Thyroid gland (tissue), 4 donors: ENCODE measurements at places on chromosomes 11 and 22. TPM values are rescaled to one million over a fixed set of nuclear protein-coding genes. Genes with fewer than 3 reads are reported as not detected.
A peak's percentile ranks its signal among the peaks of the same experiment; 100 is the strongest.

GRCh38 chr11:8261291-8261690, 2.4 kb downstream of the LMO1 start:
- no peaks in the 10 kb centered on the region for H3K36me3 ChIP-seq
- no peak overlapping the region for H3K4me3 ChIP-seq
- H3K4me1 ChIP-seq = no peaks in the 10 kb centered on the region
- peaks cover 5% of the 10 kb centered on the region for H3K27me3 ChIP-seq
- DNase-seq = no peak

DNA sequence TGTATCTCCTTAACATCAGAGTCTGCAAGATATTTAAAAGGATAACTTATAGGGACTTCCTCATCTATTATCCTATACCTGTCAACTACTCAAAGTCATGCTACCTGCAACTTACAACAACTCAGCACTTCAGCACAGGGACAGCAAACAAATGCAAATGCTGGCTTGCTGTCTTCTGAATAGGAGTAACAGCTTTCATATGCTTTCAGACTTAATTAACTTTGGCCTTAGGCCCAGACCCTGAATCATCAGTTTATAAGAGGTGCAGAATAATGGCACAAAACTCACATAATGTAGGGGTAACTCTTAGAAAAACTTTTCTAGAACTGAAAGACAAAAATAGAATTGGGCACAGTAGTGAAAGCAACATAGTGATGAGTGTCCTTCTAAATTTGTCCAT, 953.4 kb downstream of the DLG2 start:
- no peaks in the 10 kb centered on the region for H3K4me1 ChIP-seq
- no peaks in the 10 kb centered on the region for H3K36me3 ChIP-seq
- no peak overlapping the region for H3K27ac ChIP-seq
- DNase-seq = no peak
- H3K4me3 ChIP-seq = no peak overlapping the region

DNA sequence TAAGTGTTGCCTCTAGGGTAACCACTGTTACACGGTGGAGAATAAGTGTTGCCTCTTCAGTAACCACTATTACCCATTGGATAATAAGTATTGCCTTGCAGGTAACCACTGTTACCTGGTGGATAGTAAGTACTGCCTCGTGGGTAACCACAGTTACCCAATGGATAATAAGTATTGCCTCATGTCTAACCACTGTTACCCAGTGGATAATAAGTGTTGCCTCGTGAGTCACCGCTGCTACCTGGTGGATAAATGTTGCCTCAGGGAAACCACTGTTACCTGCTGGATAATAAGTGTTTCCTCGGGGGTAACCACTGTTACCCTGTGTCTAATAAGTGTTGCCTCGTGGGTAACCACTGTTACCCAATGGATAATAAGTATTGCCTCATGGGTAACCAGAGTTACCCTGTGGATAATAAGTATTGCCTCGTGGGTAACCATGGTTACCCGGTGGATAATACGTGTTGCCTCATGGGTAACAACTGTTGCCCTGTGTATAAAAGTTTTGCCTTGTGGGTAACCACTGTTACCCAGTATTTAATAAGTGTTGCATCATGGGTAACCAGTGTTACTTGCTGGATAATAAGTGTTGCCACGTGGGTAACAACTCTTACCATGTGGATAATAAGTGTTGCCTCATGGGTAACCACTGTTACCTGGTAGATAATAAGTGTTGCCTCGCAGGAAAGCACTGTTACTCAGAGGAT, 12.3 kb upstream of the NXPE4 start:
- no peaks in the 10 kb centered on the region for H3K36me3 ChIP-seq
- DNase-seq = no peak
- H3K27ac ChIP-seq = no peak overlapping the region
- no peaks in the 10 kb centered on the region for H3K27me3 ChIP-seq
- no peaks in the 10 kb centered on the region for H3K4me1 ChIP-seq
- no peak overlapping the region for H3K4me3 ChIP-seq

DNA sequence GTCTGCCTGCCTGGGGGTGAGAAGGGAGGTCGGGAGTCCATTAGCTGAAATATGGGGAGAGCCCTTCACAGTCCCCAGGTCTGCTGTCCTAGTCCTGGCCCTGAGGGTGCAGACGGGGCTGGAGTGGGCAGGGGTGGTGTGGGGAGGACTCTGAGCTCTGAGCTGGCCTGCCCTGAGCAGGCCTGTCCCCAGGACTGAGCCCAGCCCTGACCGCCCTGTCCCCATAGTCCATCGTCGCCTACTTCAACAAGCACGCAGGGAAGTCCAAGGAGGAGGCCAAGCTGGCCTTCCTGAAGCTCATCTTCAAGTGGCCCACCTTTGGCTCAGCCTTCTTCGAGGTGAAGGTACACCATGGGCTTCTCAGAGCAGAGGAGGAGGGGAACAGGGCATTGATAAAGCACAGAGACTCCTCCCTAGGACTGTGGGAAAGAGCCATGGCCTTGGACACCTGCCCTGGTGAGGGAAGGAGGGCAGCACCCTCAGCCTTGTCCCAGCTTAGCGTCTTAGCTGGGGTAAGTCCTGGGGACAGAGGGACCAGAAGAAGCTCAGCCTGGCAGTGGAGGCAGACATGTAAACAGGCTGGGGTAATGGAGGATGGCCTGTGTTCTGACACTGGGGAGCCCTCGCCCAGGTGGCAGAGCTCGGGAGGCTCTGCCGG, 83.7 kb downstream of the MYO7A start:
- no peak overlapping the region for H3K27ac ChIP-seq
- no peak for DNase-seq
- no peaks in the 10 kb centered on the region for H3K27me3 ChIP-seq
- no peaks in the 10 kb centered on the region for H3K36me3 ChIP-seq
- H3K4me3 ChIP-seq = no peak overlapping the region

GRCh38 chr22:20271114-20271994, 3.2 kb upstream of the RTN4R start:
- H3K4me1 ChIP-seq = peaks cover 10% of the 10 kb centered on the region
- H3K36me3 ChIP-seq = no peaks in the 10 kb centered on the region
- no peak for DNase-seq

- H3K4me3 ChIP-seq = no peak overlapping the region
- H3K36me3 ChIP-seq = no peaks in the 10 kb centered on the region
- peak; percentile 43 for DNase-seq
- H3K27me3 ChIP-seq = no peaks in the 10 kb centered on the region
These were observed 85.1 kb upstream of the CARD18 start for GRCh38 chr11:105224482-105225253.

- H3K4me1 ChIP-seq = peaks cover 18% of the 10 kb centered on the region
- H3K36me3 ChIP-seq = no peaks in the 10 kb centered on the region
- DNase-seq = no peak
- no peaks in the 10 kb centered on the region for H3K27me3 ChIP-seq
- H3K4me3 ChIP-seq = no peak overlapping the region
- no peak overlapping the region for H3K27ac ChIP-seq
These were observed 125.6 kb upstream of the CSNK2A3 start for GRCh38 chr11:11478687-11479086.

The RIBC2 gene
- not detected for total RNA-seq

DNA sequence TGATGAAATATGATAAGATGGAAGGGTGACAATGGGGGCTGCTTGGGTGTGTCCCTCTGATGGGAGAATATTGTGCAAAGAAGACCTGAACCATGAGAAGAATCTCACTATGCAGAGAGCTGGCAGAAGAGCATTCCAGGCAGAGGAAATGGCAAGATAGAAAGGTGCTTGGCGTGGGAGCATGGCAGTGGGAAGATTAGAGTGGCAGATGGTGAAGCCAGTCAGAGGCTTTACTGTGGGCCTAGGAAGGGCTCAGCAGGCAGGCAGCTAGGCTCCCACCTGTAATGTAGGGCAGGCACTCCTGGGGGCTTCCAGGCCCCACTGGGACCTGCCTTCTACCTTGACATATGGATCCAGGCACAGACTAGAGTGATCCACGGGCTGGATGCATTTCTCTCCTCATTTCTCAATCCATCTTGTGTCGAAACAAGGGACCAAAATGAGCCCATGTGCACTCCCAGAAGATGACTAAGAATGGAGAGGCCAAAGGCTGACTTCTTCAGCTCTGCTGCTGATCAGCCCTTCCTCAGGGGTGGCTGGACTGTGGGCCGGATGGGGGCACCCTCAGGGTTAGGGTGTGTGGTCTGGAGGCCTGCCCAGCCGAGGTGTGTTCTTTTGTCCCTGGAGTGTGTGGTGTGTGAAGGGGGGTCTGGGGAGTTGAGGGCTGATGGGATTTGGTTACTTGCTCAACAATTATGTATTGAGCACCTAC, 88.3 kb downstream of the TSPAN18 start:
- H3K4me1 ChIP-seq = peaks cover 51% of the 10 kb centered on the region
- no peaks in the 10 kb centered on the region for H3K27me3 ChIP-seq
- H3K27ac ChIP-seq = peak overlapping the region; percentile 34
- peak; percentile 12 for DNase-seq
- no peak overlapping the region for H3K4me3 ChIP-seq
- H3K36me3 ChIP-seq = no peaks in the 10 kb centered on the region

DNA sequence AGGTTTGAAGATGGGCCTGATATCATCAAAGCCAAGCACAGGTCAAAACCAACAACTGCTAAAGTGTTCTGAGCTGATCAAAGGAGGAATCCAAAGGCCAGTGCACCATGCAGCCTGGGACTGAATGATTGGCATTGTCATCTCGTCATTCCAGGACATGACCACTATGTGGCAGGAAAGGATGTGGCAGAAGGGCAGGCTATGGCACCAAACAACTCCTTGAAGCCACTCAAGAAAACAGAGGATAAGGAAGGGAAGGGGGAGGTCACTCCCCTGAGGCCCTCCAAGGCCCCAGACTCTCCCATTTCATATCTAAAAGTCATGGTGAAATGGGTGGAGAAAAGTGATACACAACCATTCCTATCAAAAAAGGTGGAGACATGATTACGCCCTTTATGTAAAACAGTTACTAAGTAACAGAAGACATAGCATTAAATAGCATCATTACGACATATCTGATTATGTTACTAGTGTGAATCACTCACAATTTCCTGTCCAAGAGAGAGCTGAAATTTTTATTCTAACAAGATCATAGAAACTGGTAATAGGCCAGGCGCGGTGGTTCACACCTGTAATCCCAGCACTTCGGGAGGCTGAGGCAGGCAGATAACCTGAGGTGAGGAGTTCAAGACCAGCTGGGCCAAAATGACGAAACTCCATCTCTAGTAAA, 49.3 kb downstream of the AHNAK start:
- H3K4me3 ChIP-seq = no peak overlapping the region
- no peaks in the 10 kb centered on the region for H3K27me3 ChIP-seq
- H3K4me1 ChIP-seq = peaks cover 23% of the 10 kb centered on the region
- H3K27ac ChIP-seq = no peak overlapping the region
- DNase-seq = no peak
